Adrenal gland (tissue), 19 donors: ENCODE measurements at places on chromosomes 4 and X. TPM values are rescaled to one million over a fixed set of nuclear protein-coding genes. Genes with fewer than 3 reads are reported as not detected.

Gene MAP7D2
- total RNA-seq: 1.2 TPM

Gene SPANXA2
- total RNA-seq: not detected

Gene INTS6L
- total RNA-seq: 18.7 TPM

Gene MAGEA12
- total RNA-seq: not detected

Gene RAB40AL
- total RNA-seq: not detected

Gene NAA15
- total RNA-seq: 30.6 TPM

Gene CDKL2
- 0.83 TPM for total RNA-seq

Gene RIPPLY1
- total RNA-seq: not detected

Gene SLC26A1
- total RNA-seq: 55.0 TPM

Gene GAGE13
- total RNA-seq: not detected

Gene NRK
- 16.0 TPM for total RNA-seq

Gene EVC
- total RNA-seq: 21.5 TPM
